ENCODE measurements at places on chromosomes 6 and 20. TPM values are rescaled to one million over a fixed set of nuclear protein-coding genes. Genes with fewer than 3 reads are reported as not detected.
A peak's percentile ranks its signal among the peaks of the same experiment; 100 is the strongest.

DNA sequence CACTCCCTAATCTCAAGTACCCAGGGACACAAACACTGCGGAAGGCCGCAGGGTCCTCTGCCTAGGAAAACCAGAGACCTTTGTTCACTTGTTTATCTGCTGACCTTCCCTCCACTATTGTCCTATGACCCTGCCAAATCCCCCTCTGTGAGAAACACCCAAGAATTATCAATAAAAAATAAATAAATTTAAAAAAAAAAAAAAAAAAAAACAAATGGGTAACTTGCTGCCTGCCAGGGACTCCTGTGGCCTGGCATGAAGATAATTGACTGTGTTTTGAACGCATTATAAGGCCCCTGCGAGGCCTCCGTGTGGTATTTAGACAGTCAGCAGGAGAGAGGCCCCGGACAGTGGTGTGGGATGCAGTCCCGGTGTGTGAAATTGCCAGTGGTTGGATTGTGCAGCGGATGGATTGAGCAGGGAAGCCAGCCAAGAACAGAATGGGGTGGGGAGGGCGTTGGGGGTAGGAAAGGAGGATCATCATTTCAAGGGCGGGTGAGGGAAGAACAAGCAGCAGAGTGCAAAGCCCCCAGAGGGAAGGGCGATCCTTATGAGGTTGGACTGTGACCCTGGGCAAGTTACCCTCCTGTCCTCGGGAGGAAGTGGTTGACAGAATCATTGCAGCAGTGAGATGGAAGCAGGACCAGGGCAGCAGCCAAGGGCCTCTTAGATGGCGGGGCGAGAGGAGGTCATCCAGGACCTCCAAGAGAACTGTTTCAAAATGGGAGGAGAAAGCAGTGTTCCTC lies 43.3 kb downstream of the PPARD start:
- no peak for DNase-seq

- DNase-seq = no peak
These were observed 13.3 kb downstream of the RSPH9 start for GRCh38 chr6:43658161-43658560.

GRCh38 chr6:160132776-160133338 lies 11.2 kb downstream of the SLC22A1 start:
- no peak for DNase-seq

Gene LRP11
- 2.8 TPM for total RNA-seq

DNA sequence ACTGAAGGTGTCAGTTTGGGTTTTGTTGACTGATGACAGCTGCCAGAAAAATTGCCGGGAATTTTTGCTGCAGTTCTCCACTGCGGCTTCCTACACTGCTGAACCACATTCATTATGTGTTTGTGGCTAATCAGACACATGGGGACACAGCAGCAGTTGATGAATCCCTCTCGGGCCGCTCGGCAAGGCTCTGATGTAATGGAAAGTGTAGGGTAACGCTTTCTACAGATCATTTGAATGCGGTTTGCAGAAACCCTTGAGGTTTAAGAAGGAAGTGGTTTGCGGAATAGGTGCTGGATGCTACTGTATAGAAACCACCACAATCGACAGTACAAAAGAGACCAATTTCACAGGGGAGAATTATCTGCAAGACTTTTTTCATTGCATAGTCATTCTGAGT lies 138.7 kb upstream of the SASH1 start:
- no peak for DNase-seq

DNA sequence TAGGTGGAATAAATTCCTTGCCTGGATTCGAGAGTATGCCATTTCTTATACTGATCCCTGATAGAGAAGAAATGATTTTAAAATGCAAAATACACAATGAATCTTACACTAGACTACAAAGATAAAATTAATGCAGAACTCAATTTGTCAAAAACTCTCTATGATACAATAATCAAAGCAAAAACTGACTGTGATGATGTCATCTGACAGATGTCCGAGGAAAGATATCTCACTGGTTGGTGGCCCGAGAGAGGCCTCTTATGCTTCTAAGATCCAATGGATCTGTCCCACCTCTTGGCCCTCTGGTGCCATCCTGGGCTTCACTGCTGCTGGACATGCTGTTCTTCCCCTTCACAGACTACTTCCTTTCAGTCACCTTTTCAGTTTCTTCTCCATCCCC lies 14.4 kb upstream of the GSTA4 start:
- DNase-seq = no peak

Gene HLA-DOB
- total RNA-seq = 2.6 TPM

- DNase-seq = peak; percentile 8
These were observed 1.4 kb upstream of the PTPRA start for GRCh38 chr20:2871661-2872458.

Gene GRIK2
- total RNA-seq = 1.5 TPM

- no peak for DNase-seq
These were observed 1.1 kb upstream of the CDC5L start for GRCh38 chr6:44386364-44386928.

- no peak for DNase-seq
These were observed 216.6 kb upstream of the UFL1 start for GRCh38 chr6:96304997-96305396.

All from neural progenitor cell (in vitro differentiated cells).